Adrenal gland (tissue), 19 donors: ENCODE measurements at places on chromosomes 16 and 17. TPM values are rescaled to one million over a fixed set of nuclear protein-coding genes. Genes with fewer than 3 reads are reported as not detected.

The CCL4L2 gene
- 2.2 TPM for polyA plus RNA-seq

DNA sequence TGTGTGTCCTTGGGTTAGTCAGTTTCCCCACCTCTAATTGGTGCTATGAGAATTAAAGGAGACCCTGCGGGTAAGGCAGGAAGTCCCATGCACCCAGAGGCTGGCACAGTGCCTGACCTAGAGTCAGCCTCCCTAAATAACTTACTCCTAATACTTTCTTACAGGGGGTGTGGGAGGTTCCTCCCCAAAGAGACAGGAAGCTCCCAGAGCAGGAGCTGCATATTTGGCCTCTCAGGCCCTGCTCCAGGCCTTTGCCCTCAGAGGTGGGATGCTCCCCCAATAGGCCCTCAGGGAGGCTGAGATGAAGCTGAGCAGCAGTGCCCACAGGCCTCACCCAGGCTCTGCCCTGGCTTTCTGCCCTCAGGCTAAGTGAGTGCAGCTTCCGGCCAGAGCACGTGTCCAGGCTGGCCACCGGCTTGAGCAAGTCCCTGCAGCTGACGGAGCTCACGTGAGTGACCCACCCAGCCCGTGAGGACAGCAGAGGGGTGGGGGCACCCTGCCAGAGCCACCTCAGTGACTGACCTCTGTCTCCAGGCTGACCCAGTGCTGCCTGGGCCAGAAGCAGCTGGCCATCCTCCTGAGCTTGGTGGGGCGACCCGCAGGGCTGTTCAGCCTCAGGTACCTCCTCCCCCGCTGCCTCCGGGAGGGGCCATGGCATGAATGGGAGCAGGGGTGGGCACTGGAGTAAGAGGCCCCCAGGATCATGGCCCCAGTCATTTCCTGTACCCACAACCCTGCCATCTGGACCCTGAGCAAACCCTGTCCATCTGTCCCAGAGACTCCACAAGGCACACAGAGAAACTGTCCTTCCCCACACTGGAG lies 31.1 kb upstream of the CPNE2 start:
- peak; percentile 48 for DNase-seq

DNA sequence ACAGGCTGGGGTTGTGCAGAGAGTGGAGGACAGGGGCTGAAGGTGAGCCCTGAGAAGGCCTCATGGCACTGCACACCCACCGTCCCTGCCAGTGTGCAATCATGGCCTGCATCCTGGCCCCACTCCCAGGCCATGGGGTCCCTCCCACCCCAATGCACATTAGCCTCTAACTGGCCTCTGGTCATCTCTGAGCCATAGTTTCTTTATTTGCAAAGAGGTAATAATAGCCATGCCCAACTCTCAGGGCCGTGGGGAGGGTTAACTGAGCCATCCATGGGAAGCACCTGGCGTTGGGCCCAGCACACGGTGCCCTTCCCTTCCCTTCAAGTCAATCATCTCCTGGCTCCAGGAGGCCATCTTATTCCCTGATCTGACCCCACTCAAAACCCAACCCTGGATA lies 10.8 kb upstream of the ITGA3 start:
- DNase-seq, result no peak

The SECTM1 gene
- polyA plus RNA-seq, result 3.7 TPM

GRCh38 chr16:4684763-4685162 lies 8.6 kb upstream of the NUDT16L1 start:
- no peak for DNase-seq

The OSGIN1 gene
- polyA plus RNA-seq, result 18.5 TPM

The DYNLRB2 gene
- 6.4 TPM for polyA plus RNA-seq

The DEXI gene
- polyA plus RNA-seq, result 52.6 TPM

- peak; percentile 69 for DNase-seq
Measured at GRCh38 chr17:1673041-1673785, 11.5 kb downstream of the PRPF8 start.

GRCh38 chr16:55690841-55691240 lies 35.1 kb downstream of the SLC6A2 start:
- no peak for DNase-seq

GRCh38 chr17:77400445-77400870 lies 259.7 kb downstream of the SEC14L1 start:
- no peak for DNase-seq

GRCh38 chr16:1613211-1613622 lies 1.1 kb downstream of the CRAMP1 start:
- DNase-seq, result no peak

DNA sequence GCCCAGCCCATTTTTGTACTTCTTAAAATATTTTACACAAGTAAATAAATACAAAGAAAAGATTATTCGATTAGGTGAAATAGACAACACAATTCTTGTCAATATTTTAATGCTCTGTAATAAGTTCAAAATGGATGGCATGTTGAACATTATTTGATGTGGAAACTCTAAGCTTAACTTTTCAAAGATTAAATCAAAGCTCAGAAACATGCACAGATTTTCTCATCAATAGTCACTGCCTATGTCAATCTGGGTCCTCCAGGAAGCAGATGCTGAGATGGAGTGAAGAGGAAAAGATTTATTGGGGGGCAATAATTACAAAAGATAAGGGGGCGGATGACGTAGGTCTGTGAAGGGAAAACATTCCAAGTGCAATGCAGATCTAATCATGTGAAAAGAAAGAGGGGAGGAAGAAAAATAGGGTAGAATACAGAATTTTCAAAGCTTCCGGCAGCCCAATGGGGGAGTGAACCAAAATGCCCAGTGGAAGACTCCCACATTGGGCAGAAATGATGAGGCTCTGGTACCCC lies 50.5 kb downstream of the COPRS start:
- DNase-seq, result no peak
